ENCODE measurements at places on chromosomes 6 and 20. TPM values are rescaled to one million over a fixed set of nuclear protein-coding genes. Genes with fewer than 3 reads are reported as not detected.

Gene C6orf132
- 3.5 TPM for total RNA-seq

Gene CCN2
- total RNA-seq = 68.5 TPM

Gene CFAP206
- 0.73 TPM for total RNA-seq

Gene CALHM6
- total RNA-seq = not detected

Gene MACROD2
- total RNA-seq = 0.74 TPM

Gene CDH4
- 7.7 TPM for total RNA-seq

Gene CCDC170
- 0.16 TPM for total RNA-seq

Gene DSP
- 48.6 TPM for total RNA-seq

Gene SS18L1
- 8.8 TPM for total RNA-seq

Gene TXLNB
- total RNA-seq = not detected

Gene MAFB
- 0.16 TPM for total RNA-seq

Gene LAMA2
- total RNA-seq = 0.31 TPM

Gene CST2
- total RNA-seq = 0.25 TPM

Gene CALHM5
- 0.05 TPM for total RNA-seq

Gene IMPG1
- total RNA-seq = not detected

Gene EGFL8
- total RNA-seq = 1.5 TPM

Gene GHRH
- not detected for total RNA-seq

Gene VSX1
- total RNA-seq = 0.43 TPM

Gene CST5
- not detected for total RNA-seq

All from A549 treated with GW870086 at 1 μM for 4 hours (cell line).